ENCODE measurements at places on chromosomes 6 and 20. TPM values are rescaled to one million over a fixed set of nuclear protein-coding genes. Genes with fewer than 3 reads are reported as not detected.

C20orf144 gene
- not detected for total RNA-seq

C20orf202 gene
- not detected for total RNA-seq

RMND1 gene
- 13.8 TPM for total RNA-seq

MOG gene
- not detected for total RNA-seq

RUNX2 gene
- 0.83 TPM for total RNA-seq

POPDC3 gene
- total RNA-seq, result not detected

RRAGD gene
- 31.3 TPM for total RNA-seq

PLA2G7 gene
- total RNA-seq, result 1.5 TPM

ARFGEF2 gene
- 23.2 TPM for total RNA-seq
